ENCODE measurements at places on chromosomes 12 and 14. TPM values are rescaled to one million over a fixed set of nuclear protein-coding genes. Genes with fewer than 3 reads are reported as not detected.

The TAS2R50 gene
- 0.47 TPM for total RNA-seq

The KRT85 gene
- not detected for total RNA-seq

DNA sequence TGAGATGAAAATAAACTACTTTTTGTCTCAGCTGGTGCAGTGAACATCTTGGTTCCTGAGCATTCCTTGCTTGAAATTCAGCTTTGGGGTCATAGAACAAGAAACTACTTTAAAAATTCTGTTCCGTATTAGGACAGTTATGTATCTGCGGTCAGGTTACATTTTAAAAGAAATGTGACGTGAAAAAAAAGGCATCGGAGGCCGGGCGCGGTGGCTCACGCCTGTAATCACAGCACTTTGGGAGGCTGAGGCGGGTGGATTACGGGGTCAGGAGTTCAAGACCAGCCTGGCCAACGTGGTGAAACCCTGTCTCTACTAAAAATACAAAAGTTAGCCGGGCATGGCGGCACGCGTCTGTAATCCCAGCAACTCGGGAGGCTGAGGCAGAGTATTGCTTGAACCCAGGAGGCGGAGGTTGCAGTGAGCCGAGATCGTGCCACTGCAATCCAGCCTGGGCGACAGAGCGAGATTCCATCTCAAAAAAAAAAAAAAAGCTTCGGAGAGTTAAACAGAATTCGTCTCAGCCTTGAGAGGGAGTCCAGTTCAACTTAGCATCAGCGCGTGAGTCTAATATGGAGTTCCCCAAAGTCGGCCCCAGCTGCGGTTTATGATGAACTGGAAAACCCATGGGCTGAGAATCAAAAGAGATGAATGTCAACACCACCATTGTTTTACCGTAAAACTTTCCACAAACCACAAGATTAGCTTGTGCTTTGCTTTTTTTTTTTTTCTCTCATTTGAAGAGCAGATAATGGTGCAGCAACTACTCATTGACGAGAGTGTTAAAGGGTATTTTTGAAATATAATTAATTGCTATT, 2.1 kb upstream of the SLC2A13 start:
- no peaks in the 10 kb centered on the region for H3K36me3 ChIP-seq
- no peak overlapping the region for H3K27ac ChIP-seq
- H3K4me1 ChIP-seq: peaks cover 23% of the 10 kb centered on the region
- no peak for DNase-seq

- H3K27me3 ChIP-seq: no peaks in the 10 kb centered on the region
- no peak overlapping the region for H3K4me3 ChIP-seq
- H3K36me3 ChIP-seq: no peaks in the 10 kb centered on the region
These were observed 52.1 kb downstream of the GSC start for GRCh38 chr14:94717808-94718207.

- peaks cover 27% of the 10 kb centered on the region for H3K36me3 ChIP-seq
- no peaks in the 10 kb centered on the region for H3K27me3 ChIP-seq
- H3K27ac ChIP-seq: no peak overlapping the region
- no peaks in the 10 kb centered on the region for H3K4me1 ChIP-seq
- H3K4me3 ChIP-seq: no peak overlapping the region
These were observed 47.1 kb downstream of the UTP20 start for GRCh38 chr12:101327051-101327450.

Measured in CD8-positive, alpha-beta memory T cell (primary cell).